ENCODE measurements at places on chromosomes 2 and 18.

DNA sequence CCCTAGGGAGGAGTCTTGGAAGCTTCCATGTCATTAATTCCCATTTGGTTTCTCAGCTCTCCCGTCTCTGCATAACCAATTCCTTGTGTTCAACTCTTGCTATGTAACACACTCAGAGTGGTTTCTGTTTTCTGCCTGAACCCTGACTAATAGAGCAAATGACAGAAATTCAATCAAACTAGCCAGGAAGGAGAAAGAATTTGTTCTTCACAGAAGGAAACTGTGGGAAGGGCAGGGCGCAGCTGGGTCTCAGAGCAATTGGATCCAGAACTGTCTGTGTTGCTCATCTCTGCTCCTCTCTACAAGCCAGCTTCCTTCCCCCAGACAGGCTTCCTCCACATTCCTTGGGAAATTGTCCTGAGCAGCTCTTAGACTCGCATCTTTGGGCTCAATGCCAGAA, 269.8 kb downstream of the TNS1 start:
- no peak for DNase-seq

DNA sequence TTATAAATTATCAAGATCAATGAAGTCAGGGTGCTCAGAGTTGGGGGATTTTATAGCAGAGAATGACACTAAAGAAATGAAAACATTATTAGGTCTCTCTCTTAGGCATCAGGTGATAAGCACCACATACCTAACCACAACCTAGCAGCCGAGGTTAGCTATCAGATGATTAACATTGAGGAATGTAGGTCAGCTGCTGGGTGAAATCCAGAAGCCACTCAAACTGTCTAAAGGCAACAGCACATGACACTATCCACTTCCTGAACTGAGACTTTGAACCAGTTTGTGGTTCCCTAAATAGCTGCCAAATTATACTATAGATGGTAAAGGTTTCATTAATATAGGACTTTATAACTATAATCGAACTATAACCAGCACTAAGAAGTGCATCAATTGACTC, 4.7 kb downstream of the EPG5 start:
- DNase-seq: no peak

DNA sequence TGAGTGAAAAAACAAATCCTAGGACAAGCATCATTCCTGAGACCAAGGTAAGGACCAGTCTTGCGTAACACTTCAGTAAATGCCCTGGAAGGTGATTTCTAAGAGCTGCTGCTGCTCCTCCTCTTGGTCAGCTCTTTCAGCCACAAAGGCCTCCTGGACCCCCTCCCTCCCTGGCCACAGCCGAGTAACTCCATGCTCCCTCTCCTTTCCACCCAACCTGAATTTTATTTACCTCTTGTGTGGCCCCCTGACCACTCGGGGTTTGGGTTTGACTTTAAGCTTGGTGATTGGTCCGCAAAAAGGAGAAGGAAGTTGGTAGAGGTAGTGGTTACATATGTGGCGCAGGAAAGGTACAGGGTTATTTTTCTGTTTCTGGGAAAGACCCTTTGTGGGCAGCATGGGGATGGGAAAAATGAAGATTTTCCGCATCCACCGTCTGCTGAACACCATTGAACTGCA, 9.2 kb downstream of the HTRA2 start:
- DNase-seq: no peak

GRCh38 chr2:130185436-130185835, 3.4 kb downstream of the MZT2B start:
- no peak for DNase-seq

DNA sequence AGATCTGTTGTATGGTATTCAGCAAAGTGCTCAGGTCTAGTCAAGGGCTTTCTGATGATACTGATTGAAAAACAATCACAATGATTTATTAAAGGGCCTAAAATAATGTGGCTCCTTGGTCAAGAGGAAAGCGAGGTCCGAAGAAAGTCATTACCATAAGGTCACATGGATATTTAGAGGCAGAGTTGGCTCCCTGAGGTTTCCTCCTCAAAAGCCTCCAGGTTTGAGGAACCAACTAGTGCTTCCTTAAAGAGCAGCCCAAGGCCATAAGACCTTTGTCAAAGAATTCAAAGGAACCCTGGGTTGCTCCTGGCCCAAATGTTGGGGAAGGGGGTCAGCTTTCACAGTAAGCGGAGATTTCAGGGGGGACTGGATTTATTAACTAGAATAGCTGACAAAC, 280.7 kb upstream of the ATP5MC3 start:
- no peak for DNase-seq

DNA sequence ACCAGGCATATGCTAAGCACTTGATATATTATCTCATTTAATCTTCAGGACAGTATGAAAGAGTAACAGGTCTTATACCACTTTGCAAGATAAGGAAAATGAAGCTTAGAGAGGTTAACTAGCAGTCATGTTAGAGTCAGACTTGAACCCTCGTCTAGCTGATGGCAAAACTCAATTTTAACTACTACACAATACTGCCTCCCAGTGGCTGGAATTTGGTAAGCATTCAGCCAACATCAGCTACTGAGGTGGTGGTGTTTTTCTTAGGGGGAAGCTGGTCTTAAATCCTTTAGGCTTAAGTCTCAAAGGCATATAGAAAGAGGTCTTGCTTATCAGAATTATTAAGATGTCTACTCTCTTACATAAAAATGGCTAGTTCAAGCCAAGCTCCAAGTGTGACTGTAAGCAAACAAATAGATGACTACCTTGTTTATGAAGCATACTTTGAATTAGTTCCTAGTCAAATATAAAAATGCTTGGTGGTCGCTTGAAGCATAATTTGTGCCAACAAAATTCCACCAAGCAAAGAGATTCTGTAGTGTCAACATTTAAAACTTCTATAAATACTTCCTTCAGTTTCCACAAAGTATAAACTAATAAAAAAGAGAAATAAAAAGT, 325.4 kb upstream of the FIGN start:
- no peak for DNase-seq

GRCh38 chr2:106284255-106284654, 90.2 kb upstream of the UXS1 start:
- no peak for DNase-seq

DNA sequence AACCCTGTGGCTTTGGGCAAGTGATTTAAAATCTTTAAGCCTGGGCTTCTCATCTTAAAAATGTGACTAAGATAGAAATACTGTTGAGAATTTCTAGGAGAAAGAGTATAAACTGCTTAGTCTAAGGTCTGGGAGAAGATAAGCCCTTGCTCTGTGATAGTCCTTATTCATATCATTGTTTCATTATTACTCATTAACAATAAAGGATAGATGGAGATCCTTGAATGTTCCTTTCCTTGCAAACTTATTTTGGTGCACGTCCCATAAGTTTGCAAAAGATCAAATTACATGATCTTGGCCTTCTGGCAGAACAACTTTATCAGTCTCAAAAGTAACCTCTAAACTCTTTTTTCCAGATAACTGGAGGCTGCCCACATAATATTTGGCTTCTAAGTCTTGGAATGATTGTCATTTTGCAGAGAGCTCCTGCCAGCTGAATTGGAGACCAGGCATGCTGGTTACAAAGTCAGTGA, 138.3 kb downstream of the FAM124B start:
- DNase-seq: no peak

DNA sequence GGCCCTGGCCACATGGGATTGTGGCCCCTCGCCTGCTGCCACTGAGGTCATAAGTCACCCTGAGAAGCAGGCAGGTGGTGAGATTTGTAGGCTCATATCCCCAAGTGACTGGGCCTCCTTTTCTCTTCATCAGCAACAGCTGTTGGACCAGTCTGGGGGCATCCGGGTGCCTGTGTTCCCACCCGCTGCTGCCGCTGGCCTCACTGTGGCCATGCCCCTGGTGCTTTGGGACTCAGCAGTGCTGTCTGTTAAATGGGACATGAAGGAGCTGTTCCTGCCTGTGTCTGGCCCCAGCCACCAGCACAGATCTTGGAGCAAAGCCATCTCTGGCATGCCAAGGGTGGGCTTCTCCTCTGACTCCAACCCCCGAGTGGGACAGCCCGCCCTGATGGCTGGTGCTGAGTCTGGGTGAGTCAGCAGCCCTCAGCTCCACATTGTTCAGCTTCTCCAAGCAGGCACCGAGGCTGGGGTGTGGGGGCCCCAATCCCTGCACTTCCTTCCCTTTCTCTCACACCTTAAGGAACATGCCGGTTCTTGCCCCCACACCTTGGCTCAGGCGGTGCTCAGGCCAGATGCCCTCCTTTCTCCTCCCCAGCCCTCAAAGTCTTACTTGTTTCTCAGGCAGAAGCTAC, 207.9 kb downstream of the GLI2 start:
- DNase-seq: no peak

GRCh38 chr2:66271777-66272176, 163.1 kb upstream of the MEIS1 start:
- no peak for DNase-seq

- no peak for DNase-seq
These were observed 13.6 kb downstream of the OTX1 start for GRCh38 chr2:63064197-63064596.
